ENCODE measurements at places on chromosomes 5 and 9. TPM values are rescaled to one million over a fixed set of nuclear protein-coding genes. Genes with fewer than 3 reads are reported as not detected.

DNA sequence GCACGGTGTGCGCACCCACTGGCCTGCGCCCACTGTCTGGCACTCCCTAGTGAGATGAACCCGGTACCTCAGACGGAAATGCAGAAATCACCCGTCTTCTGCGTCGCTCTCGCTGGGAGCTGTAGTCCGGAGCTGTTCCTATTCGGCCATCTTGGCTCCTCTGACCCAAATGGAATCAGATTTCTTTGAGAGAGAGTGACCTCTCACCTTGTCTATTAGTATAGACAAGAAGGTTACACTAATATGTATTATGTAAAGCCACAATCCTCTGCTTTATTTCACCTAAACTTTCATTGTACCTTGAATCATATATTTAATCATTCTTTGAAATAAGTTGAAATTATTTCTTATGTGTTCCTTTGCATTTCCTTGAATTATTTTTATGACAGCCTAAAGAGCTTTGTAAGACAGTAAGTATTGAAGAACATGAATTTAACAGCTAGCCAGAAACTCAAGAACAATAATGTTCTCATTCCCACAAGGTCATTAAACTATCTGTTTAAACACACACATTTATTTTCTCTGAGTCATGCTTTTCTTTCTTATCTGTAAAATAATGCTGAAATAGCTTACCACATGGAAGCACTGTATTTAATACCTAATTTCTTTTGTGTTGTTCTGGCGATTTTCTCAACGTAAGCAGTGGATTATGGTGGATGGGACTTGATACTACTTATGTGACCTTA is 91.8 kb upstream of the DMRTA1 start:
- DNase-seq: no peak

GRCh38 chr9:110101531-110102161 is 106.3 kb downstream of the C9orf152 start:
- DNase-seq: no peak

Gene CAMK4
- 130 TPM for total RNA-seq

Gene NR2F1
- total RNA-seq: 121 TPM
